ENCODE measurements at places on chromosomes 4 and X.

DNA sequence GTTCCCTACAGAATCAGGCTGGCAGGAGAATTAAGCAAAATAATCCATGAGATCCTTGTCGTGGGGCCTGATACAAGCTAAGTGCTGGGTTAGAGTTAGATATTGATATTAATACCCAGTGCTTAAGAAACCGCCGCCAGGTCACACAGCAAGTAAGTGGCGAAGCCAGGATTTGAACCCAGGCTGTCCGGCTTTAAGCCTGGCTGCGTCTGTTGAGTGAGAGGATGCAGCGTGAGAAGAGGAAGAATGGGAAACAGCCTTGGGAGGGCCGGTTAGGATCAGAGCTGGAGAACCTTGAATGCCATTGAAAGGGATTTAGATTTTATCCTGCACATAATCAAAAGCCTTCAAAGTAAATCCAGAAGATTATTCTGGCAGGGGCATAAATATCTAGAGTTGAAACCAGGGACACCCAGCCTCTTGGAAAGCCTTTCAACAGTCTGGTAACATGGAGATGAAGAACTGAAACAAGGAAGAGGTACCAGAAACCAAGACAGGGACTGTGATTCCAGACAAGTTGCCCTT lies 64.8 kb upstream of the HELT start:
- no peak for DNase-seq

DNA sequence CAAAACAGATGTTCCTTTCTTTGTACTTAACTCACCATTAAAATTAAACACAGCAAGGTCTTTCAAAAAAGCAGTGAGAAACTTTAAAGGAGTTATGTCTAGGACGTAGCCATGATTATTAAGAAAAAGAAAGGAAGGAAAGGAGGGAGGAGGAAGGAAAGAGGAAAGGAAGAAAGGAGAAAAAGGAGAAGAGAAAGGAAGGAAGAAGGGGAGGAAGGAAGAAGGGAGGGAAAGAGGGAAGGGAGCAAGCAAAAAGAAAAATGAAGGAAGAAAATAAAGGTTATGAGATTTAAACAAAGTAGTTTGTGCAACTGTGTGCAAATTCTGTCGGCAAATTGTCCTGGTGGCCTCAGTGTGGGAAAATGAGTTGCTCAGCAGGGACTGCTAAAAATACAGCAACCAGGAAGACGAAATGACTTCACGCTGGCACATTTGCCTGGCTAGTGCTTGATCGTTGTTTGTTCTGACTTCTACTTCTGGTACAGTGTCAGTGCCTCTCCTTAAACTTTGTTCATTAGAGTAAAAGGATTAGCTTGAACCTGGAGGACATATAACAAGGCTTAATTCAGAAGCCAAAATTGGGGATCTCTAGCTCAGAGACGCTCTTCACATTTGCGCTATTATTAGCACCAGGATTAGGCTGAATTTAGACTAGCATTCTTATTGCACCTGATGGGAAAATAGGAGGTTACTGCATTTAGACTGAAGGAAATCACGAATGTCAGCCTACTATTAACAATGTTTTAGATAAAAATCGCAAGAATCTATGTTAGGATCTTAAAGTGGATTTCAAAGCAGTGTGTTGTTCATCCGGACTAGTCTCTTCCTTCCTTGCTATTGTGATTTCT lies 81.2 kb downstream of the DCK start:
- no peak for DNase-seq

- no peak for DNase-seq
These were observed 102.3 kb downstream of the FAM193A start for GRCh38 chr4:2638730-2639129.

GRCh38 chr4:76702440-76703122 lies 195.4 kb downstream of the SOWAHB start:
- no peak for DNase-seq

DNA sequence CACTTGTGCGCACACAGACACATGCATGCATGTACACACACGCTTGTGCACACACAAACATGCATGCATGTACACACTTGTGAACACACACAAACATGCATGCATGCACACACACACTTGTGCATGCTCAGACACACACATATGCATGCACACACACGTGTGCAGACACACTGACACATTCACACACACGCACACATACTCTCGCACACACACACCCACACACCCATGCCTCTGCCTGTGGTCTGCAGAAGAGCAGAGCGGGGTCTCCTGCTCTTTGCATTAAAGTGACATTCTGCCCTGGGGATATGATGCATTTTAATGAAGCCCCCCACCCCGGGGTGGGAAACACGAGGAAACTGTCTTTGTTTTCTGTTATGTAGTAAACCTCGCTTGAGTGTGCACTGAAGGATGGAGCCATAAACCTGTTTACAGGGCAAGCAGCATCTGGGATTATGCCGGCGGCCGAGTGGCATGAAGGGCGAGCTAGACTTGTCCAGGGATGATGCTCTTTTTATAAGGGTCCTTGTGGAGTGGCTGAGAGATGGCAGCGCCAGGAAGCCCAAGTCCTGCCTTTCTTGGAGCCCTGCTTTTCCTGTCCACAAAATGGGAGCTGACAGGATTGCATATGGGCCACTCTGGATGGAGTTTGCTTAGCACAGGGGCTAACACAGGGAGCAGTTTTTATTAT lies 17.8 kb downstream of the PSAPL1 start:
- peak; percentile 2 for DNase-seq

DNA sequence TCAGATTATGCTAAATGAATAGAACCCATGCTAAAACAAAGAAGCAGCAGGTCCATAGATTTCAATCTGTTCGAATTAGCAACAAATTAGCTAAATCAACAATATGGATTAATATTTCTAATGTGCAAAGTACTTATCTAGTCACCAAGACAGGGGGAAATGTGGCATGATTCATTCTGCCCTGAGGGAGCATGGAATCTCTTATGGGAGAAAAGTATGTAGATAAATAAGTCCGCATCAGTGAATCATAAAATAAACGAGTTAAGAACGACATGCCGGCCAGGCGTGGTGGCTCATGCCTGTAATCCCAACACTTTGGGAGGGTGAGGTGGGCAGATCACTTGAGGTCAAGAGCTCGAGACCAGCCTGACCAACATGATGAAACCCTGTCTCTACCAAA lies 102.1 kb downstream of the ANOS1 start:
- DNase-seq, result no peak

DNA sequence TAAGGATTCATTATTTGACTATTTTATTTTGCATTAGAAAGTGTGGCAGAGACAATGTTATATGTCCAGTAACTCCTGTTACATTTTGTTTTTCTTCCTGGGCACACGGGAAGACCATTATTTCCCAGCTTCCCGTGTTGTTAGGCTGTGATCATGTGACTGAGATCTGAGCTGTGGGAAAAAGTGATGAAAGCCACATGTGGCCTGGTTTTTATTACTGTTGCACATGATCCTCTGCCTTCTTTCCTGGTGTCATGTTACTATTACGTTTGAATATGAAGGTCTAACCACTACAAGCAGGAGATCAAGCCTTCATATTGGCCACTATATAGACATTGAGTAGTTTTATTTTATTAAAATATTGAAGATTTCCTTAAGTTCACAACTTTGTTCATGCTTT lies 28.2 kb upstream of the MID1 start:
- DNase-seq, result no peak

GRCh38 chrX:74349387-74349786 lies 45.4 kb downstream of the ZCCHC13 start:
- no peak for DNase-seq

GRCh38 chr4:95085124-95085833 lies 327.5 kb downstream of the BMPR1B start:
- DNase-seq, result no peak

DNA sequence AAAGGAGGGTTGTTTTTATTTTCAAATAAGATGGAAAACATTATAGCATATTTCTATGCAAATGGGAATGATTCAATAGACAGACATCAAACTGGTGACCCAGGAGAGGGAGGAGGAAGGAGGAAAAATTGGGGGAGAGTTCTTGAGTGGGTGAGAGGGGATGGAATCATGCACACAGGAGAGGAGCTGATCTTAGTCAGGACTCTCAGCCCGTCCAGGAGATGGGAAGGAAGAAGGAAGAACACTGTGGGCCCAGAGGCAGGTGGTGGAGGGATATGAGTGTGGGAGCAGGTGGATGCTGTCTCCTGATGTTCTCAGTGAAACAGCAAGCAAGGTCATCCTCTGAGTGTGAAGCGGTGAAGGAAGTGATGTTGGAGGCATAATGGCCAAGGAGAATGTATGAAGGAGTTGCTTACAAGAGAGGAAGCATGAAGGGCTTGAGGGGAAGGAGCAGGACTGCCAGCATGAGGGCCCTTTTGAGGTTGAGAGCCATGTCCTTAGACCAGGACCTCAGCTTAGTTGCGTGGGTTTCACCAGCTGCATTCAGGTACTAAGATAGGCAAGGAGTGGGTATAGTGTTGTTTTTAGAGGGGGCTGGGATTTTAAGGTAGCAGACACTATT lies 161.7 kb upstream of the NAP1L5 start:
- no peak for DNase-seq

DNA sequence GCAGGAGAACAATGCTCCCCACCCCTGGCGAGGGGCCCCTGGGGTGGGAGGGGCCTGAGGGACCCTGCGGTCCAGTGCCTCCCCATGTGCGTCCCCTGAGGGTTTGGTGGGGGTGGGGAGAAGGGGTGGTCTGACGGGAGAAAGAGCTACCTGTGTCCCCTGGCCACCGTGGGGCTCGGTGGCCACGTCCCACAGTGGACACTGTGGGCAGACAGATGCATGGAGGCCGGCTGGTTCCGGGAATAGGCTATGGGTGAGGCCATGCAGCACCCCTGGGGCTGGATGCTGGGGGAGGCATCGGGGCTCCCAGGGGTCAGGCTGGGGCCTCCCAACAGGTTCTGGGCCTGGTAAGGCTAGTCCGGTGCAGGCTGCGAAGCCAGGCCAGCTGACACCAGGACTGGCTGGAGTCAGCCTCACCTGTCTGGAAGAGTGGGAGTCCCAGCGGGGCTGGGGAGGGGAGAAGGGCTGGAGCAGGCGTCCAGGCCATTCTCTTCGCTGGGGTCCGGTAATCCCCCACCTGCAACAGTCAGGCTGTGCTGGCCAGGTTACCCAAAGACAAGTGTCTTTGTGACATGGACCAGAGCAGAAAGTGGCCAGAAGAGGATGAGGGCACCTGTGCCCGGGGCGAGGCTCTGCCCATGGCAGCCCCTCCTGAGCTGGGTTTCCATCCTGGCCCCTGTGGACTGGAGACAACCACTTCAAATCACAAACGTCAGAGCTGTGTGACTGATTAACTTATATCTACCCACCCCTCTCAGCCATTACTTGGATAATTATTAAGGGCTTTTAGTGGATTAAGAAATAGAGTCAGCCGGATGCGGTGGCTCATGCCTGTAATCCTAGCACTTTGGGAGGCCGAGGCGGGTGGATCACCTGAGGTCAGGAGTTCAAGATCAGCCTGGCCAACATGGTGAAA lies 1.4 kb upstream of the FAM53A start:
- no peak for DNase-seq

DNA sequence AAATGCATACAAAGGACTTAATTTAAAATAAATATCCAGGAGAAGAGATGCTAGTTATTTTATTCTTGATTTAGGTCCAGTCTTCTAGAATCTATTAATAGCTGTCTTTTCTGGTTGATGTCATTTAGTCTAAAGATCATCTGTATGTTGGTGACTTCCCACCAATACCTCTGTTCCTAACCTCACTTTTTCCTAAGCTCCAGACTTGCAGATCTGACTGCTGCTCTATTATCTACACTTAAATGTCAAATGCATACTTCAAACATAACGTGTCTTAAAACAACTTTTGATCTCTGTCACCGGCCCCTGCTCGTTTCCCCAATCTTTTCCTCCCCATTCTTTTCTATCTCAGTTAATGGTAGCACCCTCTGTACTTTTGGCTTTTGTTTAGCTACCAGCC lies 133.3 kb downstream of the STIM2 start:
- DNase-seq, result no peak

GRCh38 chr4:932713-933070 lies 432 bp downstream of the TMEM175 start:
- DNase-seq, result no peak

DNA sequence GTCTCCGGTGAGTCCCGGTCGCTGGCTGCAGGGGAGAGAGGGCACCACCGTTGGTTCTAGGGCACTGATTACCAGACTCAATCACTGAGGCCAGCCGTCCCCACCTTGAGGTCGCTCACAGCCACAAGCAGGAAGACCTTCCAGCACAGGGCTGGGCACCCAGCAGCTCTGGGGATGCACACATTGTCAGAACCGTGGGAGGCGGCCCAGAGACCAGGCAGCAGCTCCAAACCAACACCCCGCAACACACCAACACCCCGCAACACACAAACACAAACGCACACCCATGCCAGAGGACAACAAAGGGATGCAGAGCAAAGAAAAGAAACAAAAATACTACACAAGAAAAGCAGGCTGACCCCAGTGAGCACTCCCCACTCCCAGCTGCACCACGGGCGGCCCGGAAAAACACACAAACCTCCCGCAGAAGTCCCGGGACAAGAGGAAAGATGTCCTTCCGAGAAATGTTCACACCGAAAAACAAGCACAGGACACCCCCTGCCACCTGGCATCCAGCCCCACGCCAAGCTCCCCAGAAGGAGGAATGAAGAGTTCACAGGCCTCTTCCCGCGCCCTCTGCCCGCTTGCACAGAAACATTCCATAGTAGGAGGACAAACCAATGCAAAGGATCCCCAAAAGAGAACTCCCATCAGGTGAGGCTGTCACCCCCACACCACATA lies 3.2 kb downstream of the HMX1 start:
- no peak for DNase-seq

- DNase-seq, result no peak
These were observed 29.4 kb upstream of the CENPU start for GRCh38 chr4:184763150-184763780.

DNA sequence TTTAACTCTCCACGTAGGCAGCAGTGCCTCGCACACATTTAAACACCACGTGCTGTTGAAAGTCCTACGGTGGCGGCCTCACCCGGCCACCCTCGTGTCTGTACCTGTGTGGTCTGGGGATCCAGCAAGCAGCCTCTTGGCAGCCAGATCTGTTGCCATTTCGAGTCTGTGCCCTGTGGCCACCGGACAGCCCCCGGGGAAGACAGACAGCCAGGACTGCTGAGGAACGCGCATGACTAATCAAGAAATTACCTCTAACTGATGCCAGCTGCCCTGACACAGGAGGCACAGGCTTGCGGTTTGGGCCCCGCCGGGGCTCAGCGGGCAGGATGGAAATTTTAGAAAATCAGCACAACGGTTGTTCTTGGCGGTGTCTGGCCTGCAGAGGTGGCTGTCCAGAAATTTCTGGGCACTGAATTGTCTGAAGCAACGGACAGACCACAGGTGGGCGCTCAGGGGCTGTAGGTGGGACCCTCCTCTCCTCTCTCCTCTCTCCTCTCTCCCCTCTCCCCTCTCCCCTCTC lies 15.6 kb upstream of the ASMTL start:
- peak; percentile 76 for DNase-seq

Measured in activated T-cell treated with anti-CD3 and anti-CD28 coated beads, Interleukin-2, amount 50 U/mL, for 1 hour (primary cell).